Skeletal muscle tissue (tissue), 5 donors: ENCODE measurements at places on chromosomes 12 and 14. TPM values are rescaled to one million over a fixed set of nuclear protein-coding genes. Genes with fewer than 3 reads are reported as not detected.

The SRGAP1 gene
- total RNA-seq, result 5.7 TPM

The POTEG gene
- not detected for total RNA-seq

The LAG3 gene
- total RNA-seq, result not detected

The FAM90A1 gene
- total RNA-seq, result 0.52 TPM

The IGFBP6 gene
- total RNA-seq, result 89.8 TPM

The DHH gene
- total RNA-seq, result 1.6 TPM

The LMO3 gene
- 2.6 TPM for total RNA-seq

The CEBPE gene
- total RNA-seq, result under 0.01 TPM

The IFNG-AS1 gene
- 1.0 TPM for total RNA-seq

The KCNA1 gene
- 1.6 TPM for total RNA-seq

The SPIC gene
- total RNA-seq, result not detected

The CCNT1 gene
- 27.7 TPM for total RNA-seq

The ESRRB gene
- 1.6 TPM for total RNA-seq

The DLK1 gene
- total RNA-seq, result 283 TPM

The HOXC12 gene
- not detected for total RNA-seq

The BICDL1 gene
- 1.0 TPM for total RNA-seq

The RNASE13 gene
- not detected for total RNA-seq

The STAC3 gene
- total RNA-seq, result 166 TPM

The PLEK2 gene
- total RNA-seq, result 3.7 TPM

The TMEM117 gene
- 9.9 TPM for total RNA-seq

The KRT74 gene
- total RNA-seq, result not detected

The MGAT2 gene
- 28.2 TPM for total RNA-seq

The RIPK3 gene
- total RNA-seq, result 1.6 TPM

The TAC3 gene
- total RNA-seq, result not detected

The NKX2-1 gene
- not detected for total RNA-seq

The FBLN5 gene
- 24.5 TPM for total RNA-seq

The RTL1 gene
- 9.4 TPM for total RNA-seq

The C1S gene
- 89.8 TPM for total RNA-seq

The BTBD7 gene
- total RNA-seq, result 39.1 TPM

The KCNJ8 gene
- total RNA-seq, result 32.4 TPM

The SERPINA9 gene
- total RNA-seq, result not detected

The CALCOCO1 gene
- total RNA-seq, result 49.1 TPM

The USP44 gene
- total RNA-seq, result 1.0 TPM
